ENCODE measurements at places on chromosomes 1 and 21.

GRCh38 chr1:167016100-167016750 lies 27.1 kb downstream of the MAEL start:
- DNase-seq = no peak

DNA sequence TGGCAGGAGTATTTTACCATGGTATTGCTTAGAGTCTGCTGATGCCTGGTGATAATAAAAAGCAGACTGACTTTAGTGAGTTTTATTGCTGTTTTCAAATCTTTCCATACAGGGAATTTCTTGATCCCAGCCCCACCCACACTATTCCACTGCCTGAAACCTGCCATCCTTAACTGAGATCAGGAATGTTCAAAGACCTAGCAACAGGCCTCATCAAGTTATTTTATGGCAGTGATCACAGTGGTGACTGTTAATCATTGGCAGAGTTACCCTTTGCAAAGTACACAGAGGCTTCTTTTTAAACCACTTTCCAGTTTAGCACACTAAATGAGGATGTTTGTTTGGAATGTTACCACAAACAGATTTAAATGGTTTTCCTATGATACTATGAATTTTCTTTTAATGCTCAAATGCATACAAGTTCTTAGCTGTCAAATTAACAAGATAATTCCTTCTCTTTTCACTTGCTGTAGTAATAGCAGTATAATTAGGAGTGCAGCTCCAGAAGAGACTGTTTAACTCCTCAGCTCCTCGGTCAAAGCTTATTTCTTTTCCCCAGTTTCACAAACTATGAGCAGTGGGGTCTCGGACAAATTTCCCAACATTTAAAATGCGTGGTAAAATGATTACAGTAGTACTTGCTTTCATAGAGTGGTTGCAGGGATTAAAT lies 69.9 kb upstream of the USP25 start:
- no peak for DNase-seq

DNA sequence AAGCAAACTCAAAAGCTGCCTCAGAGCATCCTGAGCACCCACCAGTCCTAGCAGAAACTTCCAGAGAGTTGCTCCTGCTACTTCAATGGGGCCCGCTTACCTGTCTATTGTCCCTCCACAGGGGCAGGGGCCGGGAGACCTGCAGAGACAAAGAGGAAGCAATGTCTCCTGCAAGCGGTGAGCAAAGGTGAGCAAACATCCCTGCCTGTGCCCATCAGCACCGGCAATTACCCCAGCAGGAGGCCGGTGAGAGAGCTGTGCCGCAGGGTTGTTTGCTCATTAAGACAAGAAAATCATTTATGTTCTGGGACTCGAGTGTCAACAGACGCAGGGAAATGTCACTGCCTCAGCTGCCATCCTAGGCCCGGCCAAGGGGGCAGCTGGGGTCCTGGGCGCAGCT lies 53.8 kb upstream of the TARDBP start:
- no peak for DNase-seq

DNA sequence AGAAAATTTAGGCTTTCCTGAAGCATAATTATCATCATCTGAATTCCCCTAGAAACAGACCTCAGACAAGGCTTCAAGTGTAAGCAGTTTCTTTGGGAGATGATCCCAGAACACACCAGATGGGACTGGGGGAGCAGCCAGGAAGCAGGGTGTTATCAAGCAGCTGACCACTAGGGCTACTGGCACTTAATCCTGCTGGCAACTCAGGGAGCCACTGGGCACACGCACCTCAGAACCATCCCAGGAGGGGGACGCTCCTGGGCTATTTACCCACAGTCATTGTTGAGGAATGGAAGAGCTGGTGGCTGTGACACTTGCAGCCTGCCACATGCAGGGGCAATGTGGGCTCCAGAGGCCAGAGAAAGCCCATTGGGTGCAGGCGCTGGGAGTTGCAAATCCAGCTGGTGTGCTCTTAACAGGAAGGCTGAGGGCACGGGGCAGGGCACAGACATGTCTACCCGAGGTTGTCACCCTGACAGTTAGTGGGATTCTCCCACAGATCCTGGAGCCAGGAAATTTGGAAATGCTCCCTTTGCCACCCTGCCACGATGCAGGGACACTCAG lies 15.1 kb upstream of the IL22RA1 start:
- no peak for DNase-seq

GRCh38 chr1:2789986-2790581 lies 11.4 kb downstream of the TTC34 start:
- no peak for DNase-seq

GRCh38 chr1:91752324-91752723 lies 133.6 kb downstream of the TGFBR3 start:
- DNase-seq = no peak

GRCh38 chr1:13702425-13703127 lies 2.6 kb downstream of the PRDM2 start:
- DNase-seq = no peak

GRCh38 chr1:236307435-236307834 lies 25.7 kb upstream of the ERO1B start:
- no peak for DNase-seq

DNA sequence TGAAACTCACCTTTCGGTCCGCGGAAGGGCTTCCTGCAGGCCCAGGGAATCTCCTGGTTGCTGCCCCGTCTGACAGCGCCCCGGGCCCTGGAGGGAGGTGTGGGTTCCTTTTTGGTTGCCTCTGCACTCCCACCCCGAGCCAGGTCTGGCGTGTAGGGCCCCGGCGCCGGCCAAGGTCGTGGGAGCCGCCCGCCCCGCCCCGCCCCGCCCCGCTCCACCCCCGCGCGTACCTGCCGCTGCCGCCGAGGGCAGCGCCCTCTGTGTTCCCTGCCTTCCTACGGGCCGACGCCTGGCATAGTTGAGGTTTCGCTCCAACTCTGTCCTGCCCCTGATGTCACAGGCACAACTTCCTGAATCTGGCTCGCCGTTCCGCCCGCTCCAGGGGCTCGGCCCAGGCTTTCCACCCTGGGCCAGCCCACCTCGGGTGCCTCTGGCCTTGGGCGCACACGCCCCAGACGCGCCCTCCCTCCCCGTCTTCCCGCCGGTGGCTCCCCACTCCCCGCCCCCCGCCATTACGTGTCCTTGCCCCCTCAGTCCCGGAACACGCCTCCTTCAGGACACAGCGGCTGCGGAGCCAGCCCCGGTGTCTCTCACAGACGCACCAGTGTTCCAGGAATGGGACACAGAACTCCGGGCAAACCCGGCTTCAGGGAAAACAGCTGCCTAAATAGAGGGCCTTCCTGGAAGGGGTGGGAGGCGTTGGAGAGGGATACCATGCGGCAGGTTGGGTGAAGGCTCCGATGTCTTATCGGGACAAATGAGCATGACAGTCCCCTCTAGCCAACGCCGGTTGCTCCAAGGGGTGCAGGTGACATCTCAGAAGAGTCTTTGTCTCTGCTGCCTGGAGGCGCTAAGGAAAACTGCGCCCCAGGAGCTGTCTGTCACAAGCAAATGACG lies at the start of gene KIAA0040:
Gene KIAA0040 (minus strand): TSS at position 147 of the 897 bp plus-strand sequence. CDS start 31,763 bp downstream, outside the sequence.
- peak; percentile 53 for DNase-seq

- DNase-seq = no peak
These were observed 63.2 kb downstream of the RERE start for GRCh38 chr1:8754247-8754650.

- DNase-seq = no peak
These were observed 30.2 kb downstream of the EVA1C start for GRCh38 chr21:32442566-32443318.

DNA sequence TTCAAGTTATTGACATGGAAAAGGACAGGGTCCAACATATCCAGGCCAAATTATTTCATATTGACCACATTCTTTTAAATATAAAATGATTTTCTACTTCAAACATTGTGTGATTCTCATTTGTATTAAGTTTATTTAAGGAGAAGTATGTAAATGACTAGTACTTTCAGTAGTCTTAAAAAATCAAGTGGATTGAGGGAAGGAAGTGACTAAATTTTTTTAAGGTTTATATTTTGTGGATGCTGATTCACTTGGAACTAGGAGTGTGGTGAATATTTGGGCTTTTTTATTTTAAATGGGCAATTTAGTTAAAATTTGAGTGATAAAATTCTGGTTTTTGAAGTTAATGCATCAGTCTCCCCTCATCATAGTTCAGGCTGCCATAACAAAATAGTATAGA lies 10.1 kb downstream of the PRRC2C start:
- no peak for DNase-seq

- DNase-seq = no peak
These were observed 296.1 kb upstream of the SGIP1 start for GRCh38 chr1:66237722-66238479.

Measured in GM12891 (cell line).